ENCODE measurements at places on chromosomes 1 and 21.
A peak's percentile ranks its signal among the peaks of the same experiment; 100 is the strongest.

DNA sequence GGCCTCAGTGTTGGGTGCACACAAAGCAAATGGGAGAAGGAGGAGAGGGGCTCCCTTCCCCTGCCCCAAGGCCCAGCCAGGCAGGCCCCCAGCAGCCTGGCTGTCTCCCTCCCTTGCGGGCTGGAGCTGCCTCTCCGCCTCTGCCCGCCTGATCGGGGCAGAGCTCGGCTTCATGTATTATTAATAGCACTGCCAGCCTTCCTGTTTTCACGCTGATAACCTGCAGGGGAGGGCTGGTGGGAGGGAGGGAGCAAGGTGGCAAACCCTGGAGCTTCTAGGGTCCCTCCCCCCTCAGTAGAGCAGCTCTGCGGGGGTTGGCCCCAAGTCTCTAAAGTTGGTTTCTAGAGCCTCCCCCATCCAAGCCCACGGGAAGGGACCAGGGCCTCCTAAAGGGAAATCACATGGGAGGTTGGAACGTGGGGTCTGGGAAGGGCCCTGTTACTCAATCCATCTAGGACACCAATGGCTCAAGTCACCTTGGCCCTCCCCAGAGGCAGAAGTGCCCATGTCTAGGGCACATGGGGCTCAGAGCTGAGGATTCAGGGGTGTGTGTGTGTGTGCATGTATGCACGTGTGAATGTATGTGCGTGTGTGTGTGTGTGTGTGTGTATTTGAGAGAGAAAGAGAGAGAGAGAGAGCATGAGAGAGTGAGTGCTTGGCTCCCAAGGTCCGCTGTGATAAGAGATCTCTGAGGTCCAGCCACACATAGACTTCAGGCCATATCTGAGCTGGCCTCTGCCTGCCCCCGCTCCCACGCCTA is 21.8 kb upstream of the POU3F1 start:
- no peak for DNase-seq

GRCh38 chr21:15437883-15438282 is 291.9 kb upstream of the USP25 start:
- DNase-seq = peak; percentile 37

- no peak for DNase-seq
Observed at GRCh38 chr1:162951553-162952315, 90.8 kb upstream of the CCDC190 start.

DNA sequence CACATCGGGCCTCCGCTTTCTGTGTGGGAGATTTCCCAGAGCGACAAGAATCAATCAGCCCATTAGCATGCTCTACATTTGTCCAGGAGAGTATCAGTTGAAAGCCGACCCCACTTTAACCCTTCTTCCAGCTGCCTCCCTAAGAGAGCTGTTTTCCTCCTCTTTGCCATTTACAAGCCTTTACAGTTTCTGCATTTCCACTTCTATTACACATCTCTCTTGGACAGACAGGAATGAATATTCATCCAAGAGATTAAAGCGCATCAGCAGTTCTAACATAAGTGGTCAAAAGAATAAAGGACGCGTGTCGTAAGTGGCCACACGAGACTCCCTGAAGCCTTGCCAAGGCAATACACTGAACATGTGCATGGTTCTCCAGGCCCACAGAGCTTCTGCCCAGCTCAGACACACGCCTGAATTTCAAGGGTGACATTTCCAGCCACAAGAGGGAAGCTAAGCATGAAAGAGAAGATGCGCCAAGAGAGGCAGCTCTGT is 47.3 kb downstream of the FAM78B start:
- DNase-seq = no peak
